Panc1 (cell line): ENCODE measurements at places on chromosomes 11 and 22.

DNA sequence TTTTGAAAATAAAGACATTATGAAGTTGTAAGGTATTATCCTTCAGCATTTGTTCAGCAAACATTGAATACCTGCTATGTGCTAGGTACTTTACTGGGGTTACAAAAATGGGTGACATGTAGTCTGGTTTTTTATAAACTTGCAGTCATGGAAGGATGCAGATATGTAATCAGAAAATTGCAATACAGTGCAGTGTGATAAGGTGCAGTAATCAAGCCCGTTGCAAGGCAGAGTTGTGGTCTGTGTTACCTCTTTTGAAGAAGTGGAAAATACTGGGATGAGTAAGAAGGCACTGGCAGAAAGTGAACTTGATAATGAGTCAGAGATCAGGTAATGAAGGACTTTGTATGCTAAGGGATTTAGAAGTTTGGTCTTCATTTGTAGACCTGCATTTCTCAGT, 8.1 kb downstream of the FBXO7 start:
- DNase-seq = no peak

GRCh38 chr11:60376601-60377000, 1.7 kb upstream of the MS4A7 start:
- DNase-seq = no peak

DNA sequence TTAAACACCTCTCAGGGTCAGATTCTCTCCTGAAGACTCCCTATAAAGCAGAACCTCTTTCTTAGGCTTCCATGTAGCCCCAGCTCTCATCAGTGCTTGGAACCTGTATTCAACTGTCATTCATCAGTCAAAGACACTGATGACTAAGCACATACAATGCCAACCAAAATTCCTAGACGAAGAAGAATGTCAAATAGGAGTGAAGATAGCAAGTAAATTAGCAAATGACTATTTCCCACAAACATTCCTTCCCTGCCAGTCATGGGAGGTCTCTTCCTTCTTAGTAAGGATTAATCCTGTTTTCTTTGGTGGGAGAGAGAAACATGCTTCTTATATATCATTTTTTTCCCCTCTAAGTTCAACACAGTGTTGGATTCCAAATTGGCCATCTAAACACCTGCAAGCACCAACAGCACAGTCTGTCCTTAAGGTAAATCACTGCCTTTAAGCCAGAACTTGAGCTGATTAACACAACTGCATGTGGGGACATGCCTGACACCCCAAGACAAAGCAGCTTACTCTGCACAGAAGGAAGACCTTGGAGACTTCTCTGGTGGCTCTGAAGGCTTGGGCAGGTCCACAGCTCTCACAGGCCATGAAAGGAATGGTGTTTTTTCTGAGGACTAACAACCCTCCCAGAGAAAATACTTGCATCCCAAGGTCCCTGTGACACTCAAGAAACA, 47.5 kb upstream of the ME3 start:
- DNase-seq = no peak

- no peak for DNase-seq
Observed at GRCh38 chr11:62796281-62796680, 4.5 kb upstream of the TMEM223 start.

DNA sequence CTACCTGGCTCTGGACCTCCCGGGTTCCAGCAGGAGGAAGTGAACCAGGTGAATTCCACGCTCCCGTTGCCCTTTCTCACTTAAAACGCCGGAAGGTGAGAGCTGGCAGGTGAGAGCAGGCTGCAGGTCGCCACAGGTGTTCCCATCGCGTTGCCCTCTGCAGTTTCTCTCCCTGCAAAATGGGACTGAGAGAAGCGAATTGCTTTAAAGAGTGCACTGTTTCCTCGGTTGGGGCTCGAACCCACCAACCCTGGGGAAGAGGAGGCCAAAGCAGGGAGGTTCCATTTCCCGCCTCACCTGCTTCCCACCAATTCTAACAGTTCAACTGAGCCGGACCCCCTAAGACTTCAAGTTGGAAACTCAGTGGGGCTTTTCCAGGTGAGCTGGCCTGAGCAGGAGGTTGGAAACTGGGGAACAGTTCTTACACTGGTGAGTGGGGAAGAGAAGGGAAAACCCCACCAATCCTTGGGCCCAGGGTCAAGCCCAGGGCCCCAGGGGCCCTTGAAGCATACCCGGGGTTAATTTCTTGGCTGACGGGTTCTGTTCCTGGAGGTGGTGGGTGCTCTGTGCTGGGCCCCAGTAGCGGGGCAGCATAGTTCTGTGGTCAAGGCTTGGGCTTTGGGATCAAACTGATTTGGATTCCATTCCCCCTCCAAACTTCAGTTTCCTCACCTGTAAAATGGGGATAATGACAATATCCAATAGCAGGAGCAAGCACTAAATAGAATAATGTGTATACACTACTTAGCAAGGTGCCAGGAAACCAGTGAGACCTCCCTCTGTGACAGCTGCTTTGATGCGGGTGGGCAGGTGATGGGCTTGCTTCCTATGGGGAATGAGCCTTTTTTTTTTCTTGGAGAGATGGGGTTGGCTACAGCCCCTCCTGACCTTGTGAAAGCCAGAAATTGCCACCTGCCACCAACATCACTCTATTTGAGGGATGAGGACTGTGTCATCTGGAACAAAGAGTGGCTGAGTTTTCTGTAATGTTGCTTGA, 788 bp downstream of the CD82 start:
- DNase-seq = no peak

GRCh38 chr11:42465623-42466022, 846.2 kb upstream of the API5 start:
- DNase-seq = no peak
